ENCODE measurements at places on chromosomes 12 and 14. TPM values are rescaled to one million over a fixed set of nuclear protein-coding genes. Genes with fewer than 3 reads are reported as not detected.

- DNase-seq = no peak
Observed at GRCh38 chr14:61928300-61928699, 166.1 kb downstream of the SNAPC1 start.

DNA sequence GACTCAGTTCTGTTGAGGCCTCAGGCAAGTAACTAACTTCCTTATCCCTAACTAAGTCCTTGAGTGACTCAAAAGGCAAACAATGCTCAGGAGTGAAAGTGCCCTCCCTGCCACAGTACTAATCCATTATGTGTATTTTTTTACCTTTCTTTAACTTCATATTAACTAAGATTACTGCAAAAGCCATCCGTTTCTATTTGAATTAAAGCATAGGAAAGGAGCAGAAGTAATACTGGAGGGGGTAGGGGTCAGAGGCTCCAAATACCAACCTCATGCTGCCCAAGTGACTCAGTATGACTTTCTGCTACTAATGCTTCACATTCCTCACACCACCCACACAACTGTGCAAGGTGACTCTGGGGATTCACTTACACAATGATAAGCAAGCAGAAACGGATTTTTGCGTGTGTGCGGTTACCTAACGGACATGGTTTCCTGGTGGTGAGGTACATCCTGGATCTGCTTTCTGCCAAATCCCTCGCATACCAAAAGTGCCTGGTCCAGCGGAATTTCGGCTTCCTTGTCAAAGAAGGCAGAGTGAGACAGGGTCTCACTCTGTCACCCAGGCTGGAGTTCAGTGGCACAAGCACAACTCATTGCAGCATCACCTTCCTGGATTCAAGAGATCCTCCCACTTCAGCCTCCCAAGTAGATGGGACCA, 25.1 kb downstream of the MOK start:
- no peak for DNase-seq

- no peak for DNase-seq
Observed at GRCh38 chr14:70934084-70934483, 26.8 kb downstream of the PCNX1 start.

The CCDC197 gene
- polyA plus RNA-seq = 0.23 TPM
